ENCODE measurements at places on chromosomes 11 and 22. TPM values are rescaled to one million over a fixed set of nuclear protein-coding genes. Genes with fewer than 3 reads are reported as not detected.

GP1BB gene
- 1.3 TPM for total RNA-seq

GPR83 gene
- not detected for total RNA-seq

CSRP3 gene
- not detected for total RNA-seq

DNA sequence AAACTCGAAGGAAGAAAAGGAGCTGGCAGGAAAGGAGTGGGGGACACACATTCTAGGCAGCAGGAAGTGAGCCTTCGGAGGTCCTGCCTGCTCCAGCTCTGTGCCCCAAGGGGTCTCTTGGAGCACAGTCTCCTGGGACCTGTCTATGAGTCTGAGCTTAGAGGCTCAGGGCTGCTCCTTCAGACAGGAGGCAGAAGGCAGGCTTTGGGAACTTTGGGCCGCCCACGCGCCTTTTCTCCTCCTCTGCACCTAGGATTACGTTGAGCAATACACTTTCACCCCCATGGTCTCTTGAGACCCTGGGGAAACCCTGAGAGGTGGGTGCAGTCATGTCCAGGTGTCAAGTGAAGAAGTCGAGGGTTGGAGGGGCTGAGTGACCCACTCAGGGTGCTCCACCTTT lies 965 bp downstream of the TCN2 start:
- no peak for DNase-seq

DNA sequence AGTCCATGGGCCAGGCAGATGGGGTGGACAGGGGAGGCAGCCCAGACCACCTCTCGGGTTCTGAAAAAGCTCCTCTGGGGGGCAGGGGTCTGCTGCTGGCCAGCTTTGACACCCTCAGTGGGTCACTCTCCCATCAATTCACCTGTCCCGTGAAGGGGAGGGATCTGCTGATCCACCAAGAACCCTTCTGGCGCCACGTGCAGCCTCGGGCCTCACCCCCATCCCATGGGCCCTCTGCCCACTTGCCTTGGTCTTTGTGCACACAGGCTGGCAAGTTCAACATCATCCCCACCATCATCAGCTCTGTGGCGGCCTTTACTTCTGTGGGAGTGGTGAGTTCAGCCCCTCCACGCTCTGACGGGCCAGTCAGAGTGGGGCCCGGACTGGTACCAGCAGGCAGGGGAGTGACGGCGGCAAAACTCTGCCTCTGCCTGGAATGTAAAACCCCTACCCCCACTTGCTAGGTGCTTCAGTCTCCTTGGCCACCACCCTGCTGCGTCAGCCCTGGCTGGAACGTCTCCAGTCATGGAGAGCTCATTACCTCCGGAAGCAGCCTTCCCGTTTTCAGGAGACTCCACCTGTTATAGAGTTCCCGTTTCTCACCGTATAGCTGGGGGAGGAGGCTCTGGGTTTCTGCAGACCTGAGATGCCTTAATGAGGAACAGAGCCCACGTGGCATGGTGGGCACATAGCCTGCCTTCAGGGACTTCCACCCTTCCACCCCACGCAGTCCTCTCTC lies 12.7 kb downstream of the PRG3 start:
- DNase-seq, result no peak

- peak; percentile 73 for DNase-seq
These were observed 572 bp upstream of the APLP2 start for GRCh38 chr11:130068986-130069658.

Data from Peyer's patch (tissue), 4 donors.